ENCODE measurements at places on chromosomes 3 and 15. TPM values are rescaled to one million over a fixed set of nuclear protein-coding genes. Genes with fewer than 3 reads are reported as not detected.

- DNase-seq: no peak
Observed at GRCh38 chr15:39478996-39479395, 101.9 kb upstream of the THBS1 start.

Gene ZNF860
- total RNA-seq: not detected

- no peak for DNase-seq
Observed at GRCh38 chr15:93474728-93475127, 385.7 kb upstream of the RGMA start.

GRCh38 chr3:127209155-127209839 is 16.4 kb downstream of the PRR23E start:
- no peak for DNase-seq

Measured in T-cell (primary cell).